Caco-2 (cell line): ENCODE measurements at places on chromosomes 7 and 10. TPM values are rescaled to one million over a fixed set of nuclear protein-coding genes. Genes with fewer than 3 reads are reported as not detected.

DNA sequence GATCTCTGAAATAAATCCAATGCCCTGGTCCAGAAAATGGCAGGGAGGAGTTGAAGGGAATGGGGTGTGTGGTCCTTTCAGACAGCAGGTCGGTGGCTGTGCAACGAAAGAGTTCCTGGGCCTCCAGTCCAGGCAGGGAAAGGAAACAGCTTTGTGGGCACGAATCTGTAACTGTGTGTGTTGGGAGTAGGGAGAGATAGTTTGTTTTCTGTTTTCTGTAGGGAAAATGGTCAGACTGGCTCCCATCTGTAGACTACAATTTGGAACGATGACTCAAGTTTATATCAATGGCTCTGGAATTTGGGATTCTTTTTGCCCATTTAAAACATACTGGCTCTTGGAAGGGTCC is 2.6 kb upstream of the HOXA9 start:
- H3K36me3 ChIP-seq, result no peaks in the 10 kb centered on the region
- H3K4me3 ChIP-seq, result no peak overlapping the region
- no peak overlapping the region for H3K27ac ChIP-seq
- H3K27me3 ChIP-seq, result no peaks in the 10 kb centered on the region

- H3K4me3 ChIP-seq, result no peak overlapping the region
- no peaks in the 10 kb centered on the region for H3K27me3 ChIP-seq
Measured at GRCh38 chr7:130662426-130662825, 6.1 kb downstream of the COPG2 start.

DNA sequence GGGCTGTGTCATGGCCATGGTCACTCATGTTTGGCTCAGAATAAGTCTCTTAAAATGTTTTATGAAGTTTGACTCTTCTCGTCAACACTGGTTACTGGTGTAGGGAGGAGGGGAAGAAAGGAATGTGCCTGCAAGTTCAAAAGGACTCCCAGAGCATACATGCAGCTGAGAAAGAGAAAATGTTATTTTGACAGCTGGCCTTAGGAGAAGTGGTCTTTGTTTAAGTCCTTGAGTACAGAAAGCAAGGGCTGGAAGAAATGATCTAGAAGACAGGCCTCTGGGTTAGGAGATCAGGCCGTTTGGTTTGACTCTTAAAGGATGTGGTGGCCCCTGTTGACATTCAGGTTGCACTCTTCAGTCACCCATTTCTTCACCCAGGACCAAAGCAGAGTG is 245.5 kb downstream of the REEP3 start:
- no peaks in the 10 kb centered on the region for H3K27me3 ChIP-seq
- no peak for DNase-seq
- no peak overlapping the region for H3K27ac ChIP-seq
- no peaks in the 10 kb centered on the region for H3K36me3 ChIP-seq
- H3K4me1 ChIP-seq, result peaks cover 20% of the 10 kb centered on the region

DNA sequence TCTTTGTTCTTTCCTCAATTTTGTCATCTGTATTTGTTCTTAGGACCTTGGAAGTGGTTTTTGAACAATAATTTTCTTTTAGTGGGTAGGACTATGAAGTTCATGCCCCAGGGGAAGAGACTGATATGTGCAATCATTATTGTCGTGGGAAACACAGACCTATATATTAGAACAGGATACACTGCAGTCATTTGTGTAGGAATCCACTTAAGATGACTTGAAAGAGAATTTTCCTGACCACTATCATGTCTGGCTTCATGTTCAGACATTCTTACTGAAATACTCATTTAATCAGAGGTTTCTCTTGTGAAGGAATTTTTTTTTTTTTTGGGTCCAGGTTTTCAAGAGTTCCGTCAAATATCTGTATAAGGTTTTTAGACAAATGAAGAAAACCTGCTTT is 163.6 kb downstream of the SUGCT start:
- DNase-seq, result no peak
- no peak overlapping the region for H3K27ac ChIP-seq
- H3K4me1 ChIP-seq, result no peaks in the 10 kb centered on the region
- no peak overlapping the region for H3K4me3 ChIP-seq

DNA sequence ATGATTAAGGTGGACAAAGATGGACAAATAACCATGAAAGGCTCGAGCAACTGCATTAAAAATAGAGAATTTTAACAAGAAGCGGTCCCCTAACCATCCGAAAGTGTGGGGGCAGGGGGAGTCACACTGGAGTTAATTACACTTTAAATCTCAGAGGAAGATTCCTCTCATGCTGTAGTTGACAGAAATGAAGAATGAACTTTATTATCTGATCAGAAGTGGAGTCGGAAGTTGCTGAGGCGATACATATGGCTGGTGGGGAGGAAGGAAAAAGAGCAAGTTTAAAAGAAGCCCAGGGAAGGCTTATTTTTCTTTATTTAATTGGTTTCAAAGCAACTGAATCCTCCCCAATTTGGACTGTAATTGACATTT is 102.3 kb upstream of the FAM171A1 start:
- DNase-seq, result no peak
- H3K4me1 ChIP-seq, result no peaks in the 10 kb centered on the region
- no peaks in the 10 kb centered on the region for H3K36me3 ChIP-seq
- H3K4me3 ChIP-seq, result no peak overlapping the region
- H3K27ac ChIP-seq, result no peak overlapping the region
- no peaks in the 10 kb centered on the region; the same call in 1 of the 2 replicates for H3K27me3 ChIP-seq

- DNase-seq, result no peak
- no peaks in the 10 kb centered on the region for H3K27me3 ChIP-seq
- no peak overlapping the region for H3K4me3 ChIP-seq
- H3K36me3 ChIP-seq, result no peaks in the 10 kb centered on the region
- no peak overlapping the region for H3K27ac ChIP-seq
Measured at GRCh38 chr7:33921216-33921938, 16.0 kb downstream of the BMPER start.

ASZ1 gene
- total RNA-seq, result not detected in 2 replicates

MYOZ1 gene
- total RNA-seq, result 0.35 and 0.52 TPM in 2 replicates
